RKO (cell line): ENCODE measurements at places on chromosomes 7 and 10.

- DNase-seq = no peak
Measured at GRCh38 chr7:41491883-41492471, 210.9 kb downstream of the INHBA start.

GRCh38 chr10:77742172-77742571 is 104.6 kb upstream of the KCNMA1 start:
- DNase-seq = no peak

GRCh38 chr7:44471850-44472249 is 18.6 kb downstream of the NUDCD3 start:
- DNase-seq = no peak

GRCh38 chr10:89829262-89829886 is 128.0 kb downstream of the KIF20B start:
- DNase-seq = no peak

DNA sequence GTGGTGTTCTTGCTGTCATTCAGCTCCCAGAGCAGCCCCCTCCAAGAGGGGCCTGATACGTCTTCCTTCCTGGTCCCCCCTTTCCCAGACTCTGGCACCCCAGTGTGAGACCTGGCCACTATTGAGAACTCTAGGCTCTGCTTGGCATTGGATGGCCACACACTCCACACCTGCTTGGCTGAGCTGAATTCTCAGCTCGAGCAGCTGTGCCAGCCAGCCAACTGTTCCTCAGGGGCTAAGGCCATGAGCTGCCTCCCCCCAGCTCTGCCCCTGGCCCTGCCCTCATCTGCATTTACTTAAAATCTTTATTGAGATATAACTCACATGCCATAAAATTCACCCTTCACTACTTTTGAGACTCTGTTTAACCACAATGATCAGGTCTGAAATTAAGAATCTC is 6.7 kb downstream of the TLL2 start:
- no peak for DNase-seq

DNA sequence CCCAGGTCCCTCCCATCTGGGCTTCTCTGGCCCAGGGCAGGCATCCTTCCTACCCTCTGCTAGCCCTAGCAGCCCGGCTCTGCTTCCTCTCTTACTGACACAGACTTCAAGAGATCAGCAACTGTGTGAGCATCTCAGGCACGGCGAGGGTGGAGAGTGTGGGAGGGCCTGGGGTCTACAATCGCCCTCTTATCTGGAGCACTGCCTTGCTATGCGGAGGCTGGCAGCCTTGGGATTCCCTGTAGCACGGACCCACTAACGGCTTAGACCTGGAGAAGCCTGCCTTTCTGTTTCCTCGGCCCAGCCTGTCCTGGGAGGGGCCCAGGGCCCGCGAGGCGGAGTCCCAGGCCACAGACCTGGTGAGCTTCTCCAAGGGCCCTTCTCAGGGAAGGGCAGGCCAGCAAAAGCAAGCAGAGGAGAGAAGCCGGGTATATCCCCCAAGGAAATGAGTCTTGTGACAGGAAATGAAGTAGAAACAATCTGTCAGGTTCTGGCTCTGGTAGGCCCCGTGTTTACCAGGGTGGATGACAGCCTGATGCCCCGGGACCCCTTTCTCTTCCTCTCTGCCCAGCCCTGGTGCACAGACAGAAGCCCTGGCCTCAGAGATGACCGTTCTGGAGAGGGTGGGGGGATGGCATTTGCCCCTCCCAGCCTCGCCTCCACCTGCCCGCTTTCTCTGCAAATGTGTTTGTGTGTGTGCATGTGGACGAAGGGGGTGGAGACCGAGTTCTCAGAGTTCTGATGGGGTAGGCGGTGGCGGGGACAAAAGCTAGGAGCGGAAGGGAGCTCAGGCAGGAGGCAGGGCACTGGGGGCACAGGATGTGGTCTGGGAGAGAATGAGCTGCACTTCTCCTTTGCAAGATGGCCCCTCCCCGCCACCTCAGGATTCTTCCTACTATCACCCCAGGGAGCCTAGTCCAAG is 2.5 kb downstream of the LRCH4 start:
- DNase-seq = no peak
